Stimulated activated naive CD4-positive, alpha-beta T cell treated with Interleukin-2 at 50 U/mL for 16 hours (primary cell): ENCODE measurements at places on chromosomes 7 and 10.

DNA sequence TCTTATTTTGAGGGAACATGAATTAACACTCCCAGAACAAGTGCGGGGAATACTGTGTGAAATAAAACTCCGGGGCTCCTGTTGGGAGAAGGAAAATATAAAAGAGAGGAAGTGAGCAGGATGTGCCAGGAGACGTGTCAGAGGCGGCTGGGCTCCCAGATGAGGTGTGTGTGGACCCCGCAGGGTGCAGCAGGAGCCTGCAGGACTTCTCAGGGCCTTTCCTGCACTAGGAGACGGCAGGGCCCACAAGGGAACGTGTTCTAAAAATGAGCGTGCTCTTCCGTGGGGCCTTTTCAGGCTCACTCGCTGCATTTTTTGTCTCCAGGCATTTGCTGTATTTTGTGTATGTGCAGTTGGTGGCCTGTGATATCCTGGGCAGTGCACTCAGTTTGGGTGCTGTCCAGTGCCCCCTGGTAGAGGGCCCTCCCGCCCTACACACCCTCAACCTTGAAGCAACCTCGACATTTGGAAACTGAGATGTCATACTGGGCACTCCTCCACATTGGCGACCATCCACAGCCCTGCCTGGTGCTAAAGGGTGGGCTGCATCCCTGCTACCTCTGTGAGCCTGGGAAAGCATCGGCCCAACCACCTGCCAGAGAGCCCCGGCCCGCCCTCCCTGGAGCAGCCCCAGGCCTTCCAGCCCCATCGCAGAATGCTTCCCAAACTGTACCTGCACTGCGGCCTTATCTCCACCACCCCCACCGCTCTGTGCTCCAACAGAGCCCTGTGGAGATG lies 35.2 kb upstream of the EN2 start:
- no peak for DNase-seq

DNA sequence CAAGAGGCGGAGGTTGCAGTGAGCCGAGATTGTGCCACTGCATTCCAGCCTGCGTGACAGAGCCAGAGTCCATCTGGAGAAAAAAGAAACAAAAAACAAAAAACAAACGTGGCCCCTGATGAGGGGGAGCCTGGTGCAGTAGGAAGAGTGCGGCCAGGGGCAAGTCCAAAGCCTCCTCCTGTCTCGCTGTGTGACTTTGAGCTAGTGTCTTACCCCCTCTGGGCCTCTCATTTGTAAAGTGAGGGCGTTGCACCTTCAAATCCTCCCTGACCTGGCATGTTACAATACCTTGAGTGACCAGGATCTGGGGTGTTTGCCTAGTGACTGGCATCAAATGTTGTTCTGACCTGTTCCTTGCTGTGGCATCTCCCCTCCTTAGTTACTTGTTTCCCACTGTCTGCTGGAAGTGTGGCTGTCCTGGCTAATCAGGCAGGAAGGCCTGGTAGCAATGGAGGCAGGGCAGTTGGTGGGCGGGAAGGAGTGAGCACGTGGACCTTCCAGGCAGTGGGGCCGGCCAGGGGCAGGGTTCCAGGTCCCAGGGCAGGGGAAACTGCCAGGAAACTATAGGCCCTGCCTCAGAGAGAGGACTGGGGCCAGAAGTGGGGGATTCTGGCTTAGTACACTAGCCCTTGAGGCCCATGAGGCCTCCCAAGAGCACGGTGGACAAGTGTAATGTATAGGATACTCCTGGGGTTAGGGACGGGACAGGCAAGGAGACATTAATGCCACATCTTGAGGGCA lies 24.5 kb upstream of the GOLGA7B start:
- DNase-seq, result no peak

- DNase-seq, result no peak
Measured at GRCh38 chr10:60380781-60381180, 8.9 kb downstream of the ANK3 start.

GRCh38 chr10:31314256-31315150 lies 4.5 kb upstream of the ZEB1 start:
- DNase-seq, result no peak

DNA sequence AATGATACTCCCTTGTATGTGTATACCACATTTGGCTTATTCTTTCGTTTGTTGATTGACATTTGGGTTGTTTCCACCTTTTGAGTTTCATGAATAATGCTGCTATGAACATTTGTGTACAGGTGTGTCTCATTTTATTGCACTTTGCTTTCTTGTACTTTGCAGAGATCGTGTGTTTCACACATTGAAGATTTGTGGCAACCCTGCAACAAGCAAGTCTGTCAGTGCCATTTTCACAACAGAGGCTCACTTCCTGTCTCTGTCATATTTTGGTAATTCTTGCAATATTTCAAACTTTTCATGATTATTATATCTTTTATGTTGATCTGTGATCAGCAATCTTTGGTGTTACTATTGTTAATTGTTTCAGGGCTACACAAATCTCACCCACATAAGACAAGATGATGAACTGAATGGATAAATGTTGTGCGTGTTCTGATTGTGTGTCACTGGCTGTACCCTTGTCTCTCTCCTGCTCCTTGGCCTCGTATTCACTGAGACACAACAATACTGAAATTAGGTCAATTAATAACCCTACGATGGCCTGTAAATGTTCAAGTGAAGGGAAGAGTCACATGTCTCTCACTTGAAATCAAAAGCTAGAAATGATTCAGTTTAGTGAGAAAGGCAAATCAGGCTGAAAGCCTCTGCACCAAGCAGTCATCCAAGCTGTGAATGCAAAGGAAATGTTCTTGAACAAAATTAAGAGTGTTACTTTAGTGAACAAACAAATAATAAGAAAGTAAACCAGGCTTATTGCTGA lies 133.6 kb upstream of the JCAD start:
- no peak for DNase-seq

- DNase-seq, result no peak
Measured at GRCh38 chr10:26000971-26001370, 66.9 kb downstream of the MYO3A start.

DNA sequence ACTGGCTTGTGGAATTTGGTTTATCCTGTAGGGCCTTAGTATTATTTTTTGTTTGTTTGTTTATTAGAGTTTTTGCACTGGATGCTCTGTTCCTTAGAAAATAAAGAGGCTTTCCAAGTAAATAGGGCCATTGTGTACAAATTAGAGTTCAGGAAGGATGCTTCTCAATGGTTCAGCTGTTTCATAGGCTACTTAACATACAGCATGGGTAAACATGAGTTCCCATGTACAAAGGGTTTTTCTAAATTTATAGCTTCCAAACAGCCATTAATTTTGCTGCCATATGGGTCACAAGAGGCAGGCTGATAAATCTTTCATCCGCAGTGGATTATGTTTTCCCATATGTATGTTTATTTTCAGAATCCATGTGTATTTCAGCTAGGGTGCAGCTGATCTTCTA lies 121.6 kb upstream of the WDR11 start:
- DNase-seq, result no peak

- no peak for DNase-seq
Measured at GRCh38 chr10:115129752-115130151, 36.6 kb downstream of the ATRNL1 start.

- DNase-seq, result no peak
Measured at GRCh38 chr10:119479532-119479931, 63.0 kb downstream of the RGS10 start.

GRCh38 chr7:75689246-75690099 lies 49.3 kb downstream of the HIP1 start:
- no peak for DNase-seq

- no peak for DNase-seq
Measured at GRCh38 chr10:54609423-54609822, 191.6 kb downstream of the PCDH15 start.

DNA sequence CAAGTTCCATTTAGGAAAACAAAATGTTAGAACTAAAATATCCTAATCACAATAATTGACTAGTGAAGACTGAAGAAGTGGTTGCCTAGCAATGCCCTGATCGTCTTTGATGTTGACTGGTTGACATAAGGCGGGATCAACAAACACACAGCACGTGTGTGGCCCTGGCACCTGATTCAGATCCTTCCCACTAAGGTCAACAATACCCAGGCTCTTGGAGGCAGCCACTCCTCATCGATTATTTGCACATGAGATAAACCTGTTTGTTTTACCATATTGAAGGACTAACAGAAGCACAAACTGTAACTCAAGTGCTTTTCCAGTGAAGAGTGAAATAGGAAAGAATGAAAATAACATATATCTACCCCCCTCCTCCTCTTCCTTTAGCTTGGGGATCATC lies 15.6 kb downstream of the FANK1 start:
- DNase-seq, result no peak

DNA sequence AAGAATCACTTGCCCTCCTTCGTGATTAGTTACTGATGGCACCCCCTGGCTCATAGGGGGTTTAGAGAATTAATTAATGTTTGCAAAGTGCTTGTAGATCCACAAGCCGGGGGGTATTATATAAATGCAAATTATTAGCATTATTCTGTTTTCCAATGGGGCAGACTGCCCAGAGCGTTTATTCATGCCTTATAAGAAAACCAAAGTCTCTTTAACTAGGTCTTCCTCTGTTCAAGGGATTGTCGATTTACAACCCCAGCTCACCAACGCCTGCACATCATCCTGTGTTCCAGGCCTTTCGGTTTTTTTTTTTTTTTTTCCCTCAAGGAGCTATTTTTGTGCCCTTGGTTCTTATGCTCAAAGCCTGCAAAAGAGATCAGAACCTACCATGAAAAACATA lies 630.7 kb downstream of the PARD3 start:
- no peak for DNase-seq

DNA sequence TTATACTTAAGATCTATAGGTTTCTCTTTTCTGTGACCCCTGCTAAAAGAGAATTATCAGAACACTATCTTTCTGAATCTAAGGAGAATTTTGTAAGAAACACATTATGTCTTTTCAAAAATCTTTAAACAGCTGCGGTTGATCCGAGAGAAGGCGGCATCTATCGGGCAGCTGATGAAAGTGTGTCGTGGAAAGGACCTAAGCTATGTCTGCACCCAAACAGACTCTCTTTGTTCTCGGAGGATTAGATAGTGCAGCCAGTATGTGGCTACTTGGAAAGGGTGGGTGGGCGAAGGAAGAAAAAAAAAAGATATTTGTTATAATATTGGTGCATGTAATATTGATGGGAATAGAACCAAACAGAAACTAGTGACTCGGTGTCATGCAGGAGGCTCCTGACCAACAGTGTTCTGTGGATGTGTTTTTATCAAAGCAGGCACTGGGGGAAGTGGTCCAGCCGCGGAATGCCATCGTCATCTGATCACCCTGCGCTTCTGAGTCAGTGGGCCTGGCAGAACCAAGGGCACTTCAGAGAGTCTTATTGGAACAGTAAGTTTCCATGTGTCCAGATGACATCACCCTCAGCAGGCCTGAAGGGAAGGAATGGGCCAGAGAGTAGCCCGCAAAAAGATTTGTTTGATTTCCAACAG lies 509.7 kb upstream of the AKR1E2 start:
- DNase-seq, result no peak

GRCh38 chr10:124362568-124362967 lies 56.2 kb downstream of the OAT start:
- no peak for DNase-seq

GRCh38 chr10:61975391-61975932 lies 74.0 kb downstream of the ARID5B start:
- no peak for DNase-seq

DNA sequence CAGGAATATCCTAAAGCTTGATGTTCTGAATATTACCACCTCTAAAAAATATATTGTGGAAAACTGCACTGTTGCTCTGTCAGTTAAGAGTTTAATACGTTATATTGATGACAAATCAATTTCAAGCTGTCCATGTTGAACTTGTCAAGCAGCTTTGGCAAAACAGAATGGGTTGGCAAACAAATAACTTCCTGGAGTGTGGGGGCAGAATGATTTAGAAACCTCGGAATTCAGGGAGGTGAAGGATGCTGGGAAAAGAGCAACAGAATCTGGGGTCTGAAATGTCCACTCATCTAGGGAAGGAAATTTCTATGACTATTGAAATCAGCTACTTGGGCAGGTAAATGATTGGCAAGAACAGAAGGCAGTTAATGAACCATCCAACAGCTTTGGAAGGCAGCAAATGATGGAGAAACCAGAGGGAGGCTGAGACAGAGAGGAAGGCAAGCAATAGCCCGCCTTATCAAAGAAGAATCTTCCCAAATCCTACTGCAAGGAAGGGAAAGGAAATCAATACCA lies 95.1 kb upstream of the PALS2 start:
- no peak for DNase-seq

GRCh38 chr7:122706836-122707235 lies 4.1 kb upstream of the RNF148 start:
- DNase-seq, result no peak
